ENCODE measurements at places on chromosomes 4 and X.
A peak's percentile ranks its signal among the peaks of the same experiment; 100 is the strongest.

DNA sequence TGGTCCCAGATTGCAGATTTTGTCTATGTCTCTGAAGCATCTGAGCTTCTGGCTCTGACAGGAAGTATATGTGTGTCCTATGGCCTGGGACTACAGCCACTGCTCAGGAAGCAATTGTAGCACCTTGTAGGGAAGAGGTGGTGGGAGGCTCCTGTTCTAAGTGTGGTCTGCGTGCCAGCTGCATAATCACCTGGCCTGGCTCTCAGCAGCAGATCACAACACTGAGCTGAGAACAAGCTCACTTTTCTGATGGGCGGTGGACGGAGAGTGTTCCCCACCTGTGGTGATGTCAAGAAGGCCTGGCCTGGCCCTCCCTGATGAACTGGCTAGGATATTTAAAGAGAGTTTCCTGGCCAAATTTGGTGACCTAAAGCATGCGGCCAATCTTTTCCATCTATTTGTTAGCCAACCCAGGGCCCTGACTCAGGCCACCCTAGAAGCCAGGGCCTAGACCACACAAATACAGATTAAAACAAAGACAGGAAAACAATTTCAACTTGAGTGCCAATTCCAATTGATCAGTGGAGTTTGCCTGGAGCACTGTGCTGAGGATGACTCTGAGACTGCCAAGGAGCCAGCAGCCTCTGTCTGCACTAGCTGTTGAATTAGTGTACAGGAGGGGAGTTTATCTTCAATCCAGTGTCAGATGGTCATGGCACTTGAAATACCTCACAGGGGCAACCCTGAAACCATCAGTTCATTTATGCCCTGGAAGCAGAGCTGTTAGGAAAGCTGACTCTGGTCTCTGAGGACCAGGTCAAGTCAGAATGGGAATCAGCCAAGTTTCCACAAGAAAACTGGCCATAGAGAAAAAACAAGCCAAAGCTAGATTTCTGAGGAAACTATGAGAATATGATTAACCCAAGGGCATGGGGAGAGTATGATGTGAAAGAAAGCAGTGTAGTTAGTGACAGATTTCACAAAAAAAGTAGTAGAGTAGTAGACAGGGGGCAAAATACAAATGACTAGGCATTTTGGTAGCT lies 47.4 kb downstream of the PRDM5 start:
- no peak for DNase-seq

GRCh38 chrX:70916754-70917153 lies 8.2 kb upstream of the TEX11 start:
- no peak for DNase-seq

DNA sequence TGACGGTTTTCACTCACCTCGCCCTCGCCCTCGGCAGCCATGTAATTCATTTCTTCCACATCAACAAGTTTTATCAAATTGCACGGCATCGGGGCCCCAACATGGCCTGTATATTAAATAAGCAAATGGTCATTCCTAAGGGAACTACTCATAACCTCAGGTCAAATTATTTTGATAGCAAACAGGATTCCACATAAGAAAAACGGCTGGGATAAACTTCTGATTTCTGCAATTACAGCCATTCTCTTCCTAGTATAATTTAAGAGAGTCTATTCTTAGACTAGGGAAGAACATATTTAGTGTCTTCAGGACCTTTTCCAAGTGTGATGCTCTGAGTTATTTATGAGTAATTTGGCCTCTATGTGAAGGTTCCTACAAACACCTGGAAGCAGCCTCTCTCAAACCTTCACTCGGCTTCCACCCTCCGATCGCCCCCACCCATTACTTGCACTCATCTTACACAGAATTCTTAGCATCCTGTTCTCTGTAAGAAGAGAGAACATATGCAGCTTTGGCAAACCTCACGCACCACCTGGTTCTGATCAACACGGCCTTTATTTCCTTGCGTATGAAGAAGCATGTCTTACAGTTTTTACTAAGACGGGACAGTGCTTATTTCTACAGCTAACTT lies 29.4 kb upstream of the CENPU start:
- no peak for DNase-seq

- peak; percentile 56 for DNase-seq
Measured at GRCh38 chr4:1511441-1512041, 105.3 kb upstream of the NKX1-1 start.

GRCh38 chr4:113513382-113513781 lies 248.2 kb downstream of the CAMK2D start:
- no peak for DNase-seq

DNA sequence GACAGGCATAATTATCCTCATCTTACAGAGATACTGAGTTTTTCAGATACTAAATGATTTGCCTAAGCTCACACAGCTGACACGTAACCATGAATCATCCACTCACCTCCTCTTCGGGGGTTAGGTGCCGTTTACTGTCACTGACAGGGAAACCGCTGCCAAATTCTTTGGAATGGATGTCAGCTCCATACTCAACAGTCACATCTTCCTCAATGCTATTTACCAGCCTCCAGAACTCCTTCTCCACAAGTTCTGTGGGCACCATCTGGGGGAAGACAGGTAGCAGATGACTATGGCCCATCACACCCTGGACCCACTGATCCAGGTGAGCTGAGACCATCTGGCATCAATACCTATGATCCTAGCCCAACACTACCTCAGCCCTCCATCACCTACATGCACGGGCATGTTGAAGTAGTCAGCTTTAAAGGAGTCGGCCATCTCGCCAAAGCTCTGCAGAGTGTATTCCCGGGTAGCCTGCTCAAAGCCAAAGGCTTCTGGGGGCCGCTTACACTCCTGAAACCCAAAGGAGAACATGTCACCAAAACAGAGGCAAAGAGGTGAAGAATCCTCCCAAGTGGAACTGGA lies 13.5 kb downstream of the KDM5C start:
- DNase-seq = no peak

GRCh38 chrX:115960440-115961084 lies 210.0 kb upstream of the AGTR2 start:
- DNase-seq = no peak

DNA sequence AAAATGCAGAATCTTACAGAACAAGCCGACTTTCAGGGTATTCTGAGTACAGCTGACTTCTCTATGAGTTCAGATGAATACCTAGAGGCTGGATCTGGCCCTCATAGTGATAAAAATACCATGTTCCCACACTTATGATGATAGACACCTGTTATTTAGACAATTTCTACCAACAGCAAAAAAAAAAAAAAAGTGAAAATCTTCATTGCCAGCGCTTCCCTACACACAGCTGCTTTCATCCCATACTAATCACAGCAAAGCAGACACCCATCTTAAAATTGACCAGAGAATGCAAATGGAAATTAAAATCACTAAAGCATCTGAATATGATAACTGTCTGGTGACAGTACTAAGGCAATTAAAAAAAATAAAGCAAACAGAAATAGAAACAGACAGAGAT lies 132.1 kb upstream of the ADGRL3 start:
- DNase-seq = no peak

DNA sequence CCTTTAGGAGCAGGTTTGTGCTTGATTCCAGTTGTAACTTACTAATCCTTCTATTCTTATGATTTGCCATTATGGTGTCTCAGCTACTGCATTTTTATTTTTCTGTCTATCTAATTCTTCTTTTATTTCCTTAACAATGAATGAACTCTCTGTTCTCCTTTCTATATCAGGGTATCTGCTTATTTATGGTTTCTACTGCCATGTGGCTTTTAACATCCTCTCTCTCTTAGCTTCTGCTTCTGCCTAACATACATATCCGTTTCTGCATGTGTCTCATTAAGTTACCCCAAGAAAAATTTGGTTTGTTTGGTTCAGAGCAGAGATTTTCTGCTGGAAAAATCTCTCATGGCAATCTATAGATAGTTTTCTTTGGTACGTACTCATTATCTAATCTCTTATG lies 614.4 kb downstream of the RPA4 start:
- DNase-seq = no peak

DNA sequence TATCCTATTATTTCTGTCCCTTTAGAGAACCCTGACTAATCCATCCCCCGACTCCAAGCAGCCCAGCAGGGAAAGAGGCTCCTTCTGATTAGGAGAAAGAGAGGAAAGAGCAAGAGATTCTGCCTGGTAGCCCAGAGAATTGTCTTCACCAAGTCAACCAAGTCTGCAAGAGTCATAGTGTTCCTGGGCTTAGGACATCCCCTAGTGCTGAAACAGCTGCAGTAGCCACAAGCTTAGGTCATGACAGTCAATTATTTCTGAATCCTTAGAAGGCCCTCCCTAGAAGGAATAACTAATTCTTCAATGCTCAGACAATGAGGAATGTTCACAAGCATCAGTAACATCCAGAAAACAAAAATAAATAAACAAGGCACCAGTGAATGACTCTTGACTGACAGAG lies 480.3 kb upstream of the GRIA3 start:
- DNase-seq = no peak

GRCh38 chr4:188275686-188276085 lies 136.4 kb downstream of the TRIML1 start:
- DNase-seq = no peak

DNA sequence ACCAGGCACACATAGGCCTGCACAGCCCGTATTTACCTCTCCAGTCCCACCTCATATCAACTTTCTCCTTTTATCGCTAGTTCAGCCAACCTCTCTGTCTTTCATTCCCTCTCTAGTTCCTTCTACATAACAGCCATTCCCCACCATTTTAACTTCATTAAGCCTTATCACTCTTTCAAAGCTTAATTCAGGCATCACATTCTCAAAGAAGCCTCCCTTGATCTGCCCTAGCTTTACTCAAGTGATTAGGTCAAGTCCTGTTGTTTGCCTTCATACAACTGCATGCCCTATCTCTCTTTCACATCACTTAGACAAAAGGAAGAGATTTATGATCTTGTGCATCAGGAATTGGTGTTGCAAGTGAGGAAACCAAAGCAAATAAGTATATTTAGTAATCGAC lies 74.2 kb downstream of the ALPK1 start:
- no peak for DNase-seq

DNA sequence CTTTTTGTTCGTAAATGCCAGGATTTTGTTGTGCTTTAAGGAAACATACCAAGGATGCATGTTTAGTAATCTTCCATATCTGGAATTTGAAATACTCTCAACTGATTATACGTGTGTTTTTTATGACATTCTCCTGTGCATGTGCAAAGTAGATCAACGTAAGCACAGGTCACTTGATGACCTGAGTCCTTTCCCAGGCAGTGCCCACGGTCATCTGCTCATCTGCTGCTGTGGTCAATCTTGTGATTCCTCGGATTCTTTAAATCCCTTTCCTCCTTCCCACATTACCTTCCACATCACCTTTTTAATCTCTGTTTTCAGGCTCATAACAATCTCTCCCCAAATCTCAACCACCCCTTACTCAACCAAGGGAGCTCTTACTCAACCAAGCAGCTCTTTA lies 104.1 kb downstream of the RASL11B start:
- DNase-seq = no peak

- DNase-seq = no peak
Measured at GRCh38 chr4:121792966-121793365, 8.2 kb upstream of the EXOSC9 start.

GRCh38 chr4:105657117-105657765 lies 51.2 kb downstream of the INTS12 start:
- DNase-seq = no peak

Data from NCI-H2171 treated with DMSO at 0.1 percent for 48 hours (cell line).